ENCODE measurements at places on chromosomes 1 and 21.

GRCh38 chr1:172453153-172453545 is 9.3 kb upstream of the PIGC start:
- DNase-seq = no peak

DNA sequence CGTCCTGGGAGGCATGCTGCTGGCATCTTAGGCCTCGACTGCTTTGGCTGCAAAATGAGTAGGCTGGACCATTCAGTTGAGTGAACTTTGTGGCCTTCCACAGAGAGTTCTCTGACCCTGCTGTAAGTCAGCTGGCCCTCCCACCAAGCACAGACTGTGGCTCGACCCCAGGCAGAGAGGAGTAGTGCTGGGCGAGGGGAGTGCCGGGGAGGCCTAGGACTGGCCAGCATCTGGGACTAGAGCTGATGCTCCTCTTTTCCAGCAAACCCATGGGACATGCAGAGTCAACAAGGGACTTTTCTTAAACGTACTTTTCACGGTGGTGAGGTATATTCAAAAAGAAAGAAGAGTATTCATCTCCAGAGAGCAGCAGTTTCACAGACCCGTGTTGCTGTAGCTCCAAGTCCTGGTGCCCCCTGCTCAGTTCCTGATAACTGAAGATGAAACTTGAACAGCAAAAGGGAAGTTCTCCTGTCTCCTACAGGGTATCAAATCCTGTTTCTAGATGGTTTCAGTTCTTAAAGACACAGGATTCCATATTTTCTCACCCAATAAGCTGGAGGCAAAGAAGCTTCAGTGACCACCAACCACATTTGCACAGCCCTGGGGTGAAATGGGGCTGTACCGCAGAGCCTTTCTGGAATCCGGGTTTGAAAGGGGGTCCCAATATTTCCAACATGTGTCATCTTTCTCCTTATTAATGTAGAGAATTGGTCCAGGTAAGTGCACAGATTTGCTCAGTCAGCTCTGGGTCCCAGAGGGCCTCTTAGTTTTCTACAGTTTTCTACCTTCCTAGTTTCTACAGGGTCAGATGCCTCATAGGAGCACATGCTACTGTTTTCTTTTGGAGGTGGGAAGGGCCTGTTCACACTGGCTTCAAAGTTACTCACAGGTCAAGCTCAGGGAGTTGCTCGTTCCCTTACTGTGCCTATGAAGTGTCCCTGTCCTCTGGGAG is 20.9 kb downstream of the BATF3 start:
- DNase-seq = no peak

DNA sequence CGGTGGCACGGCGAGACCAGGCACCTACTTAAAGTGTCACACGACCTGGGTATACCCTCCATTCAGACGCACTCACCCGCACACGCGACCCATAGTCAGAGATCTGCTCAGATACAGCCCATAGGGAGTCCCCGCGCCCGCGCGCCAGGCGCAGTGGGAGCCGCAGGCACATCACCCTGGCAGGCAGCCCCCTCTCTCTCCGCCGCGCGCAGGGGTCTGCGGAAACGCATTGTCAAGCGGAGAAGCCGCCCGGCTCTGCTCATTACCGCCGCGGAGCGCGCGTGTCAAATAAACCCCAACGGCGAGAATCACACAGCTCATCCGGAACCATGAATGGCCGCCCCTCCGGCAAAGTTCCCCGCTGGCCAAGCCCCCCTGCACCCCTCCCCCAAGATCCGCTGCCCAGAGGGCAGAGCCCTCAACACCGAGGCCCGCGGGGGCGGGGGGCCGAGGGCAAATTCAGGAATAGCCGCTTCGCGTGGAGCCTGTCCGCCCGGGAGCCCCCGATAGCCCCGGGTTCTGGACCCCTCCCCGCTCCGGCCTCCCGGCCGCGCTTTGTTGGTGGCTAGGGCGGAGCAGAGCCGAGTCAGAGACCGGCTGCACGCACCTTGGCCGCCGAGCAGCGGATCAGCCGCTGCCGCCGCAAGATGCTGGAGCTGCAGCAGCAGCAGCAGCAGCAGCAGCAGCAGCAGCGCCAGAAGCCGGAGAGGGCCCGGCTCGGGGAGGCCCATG is 522 bp downstream of the LRP8 start:
- no peak for DNase-seq

DNA sequence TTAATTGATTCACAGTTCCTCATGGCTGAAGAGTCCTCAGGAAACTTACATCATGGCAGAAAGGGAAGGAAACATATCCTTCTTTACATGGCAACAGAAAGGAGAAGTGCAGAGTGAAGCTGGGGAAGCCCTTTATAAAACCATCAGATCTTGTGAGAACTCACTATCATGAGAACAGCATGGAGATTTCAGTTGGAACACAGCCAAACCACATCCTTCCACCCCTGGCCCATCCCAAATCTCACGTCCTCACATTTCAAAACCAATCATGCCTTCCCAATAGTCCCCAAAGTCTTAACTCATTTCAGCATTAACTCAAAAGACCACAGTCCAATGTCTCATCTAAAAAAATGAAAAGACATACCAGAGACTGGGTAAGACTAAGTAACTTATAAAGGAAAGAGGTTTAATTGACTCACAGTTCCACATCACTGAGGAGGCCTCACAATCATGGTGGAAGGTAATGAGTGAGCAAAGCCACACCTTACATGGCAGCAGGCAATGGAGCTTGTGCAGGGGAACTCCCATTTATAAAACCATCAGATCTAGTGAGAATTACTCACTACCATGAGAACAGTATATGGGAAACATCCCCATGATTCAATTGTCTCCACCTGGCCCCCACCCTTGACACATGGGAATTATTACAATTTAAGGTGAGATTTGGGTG is 105.2 kb downstream of the MRPL39 start:
- DNase-seq = peak; percentile 14

GRCh38 chr21:15437883-15438282 is 291.9 kb upstream of the USP25 start:
- DNase-seq = no peak

DNA sequence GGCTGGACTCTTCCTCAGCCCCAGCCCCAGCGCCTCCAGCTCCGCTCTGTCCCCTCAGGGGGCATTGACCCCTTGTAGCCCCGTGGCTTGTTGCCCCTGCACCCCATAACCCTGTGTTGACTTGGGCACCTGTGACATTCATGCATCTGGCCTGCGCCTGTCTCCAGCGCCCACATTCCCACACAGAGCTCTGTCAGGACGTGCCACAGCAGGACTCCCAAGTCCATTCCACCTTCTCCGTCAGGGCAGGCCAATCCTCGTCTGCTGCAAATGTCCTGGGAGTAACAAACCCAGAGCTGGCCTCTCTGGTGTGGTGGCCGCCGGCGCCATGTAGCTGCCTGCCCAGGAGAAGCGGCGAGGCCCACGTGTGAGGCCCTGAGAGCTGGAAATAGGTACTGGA is 60.6 kb downstream of the AGPAT3 start:
- peak; percentile 69 for DNase-seq

DNA sequence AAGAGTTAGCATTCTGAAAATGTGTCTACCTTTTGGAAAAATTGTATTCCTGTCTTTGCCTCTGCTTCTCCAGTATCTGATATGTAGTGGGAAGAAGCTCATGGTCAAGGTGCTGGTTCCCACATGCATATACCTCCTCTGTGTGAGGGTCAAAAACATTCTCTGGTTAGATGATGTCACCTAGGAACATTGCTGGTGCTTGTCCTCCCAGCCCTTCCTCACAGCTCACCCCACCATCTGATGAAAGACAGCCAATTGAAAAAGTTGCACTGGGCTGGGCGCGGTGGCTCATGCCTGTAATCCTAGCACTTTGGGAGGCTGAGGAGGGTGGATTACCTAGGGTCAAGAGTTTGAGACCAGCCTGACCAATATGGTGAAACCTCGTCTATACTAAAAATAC is 154.4 kb downstream of the NR5A2 start:
- DNase-seq = peak; percentile 90

DNA sequence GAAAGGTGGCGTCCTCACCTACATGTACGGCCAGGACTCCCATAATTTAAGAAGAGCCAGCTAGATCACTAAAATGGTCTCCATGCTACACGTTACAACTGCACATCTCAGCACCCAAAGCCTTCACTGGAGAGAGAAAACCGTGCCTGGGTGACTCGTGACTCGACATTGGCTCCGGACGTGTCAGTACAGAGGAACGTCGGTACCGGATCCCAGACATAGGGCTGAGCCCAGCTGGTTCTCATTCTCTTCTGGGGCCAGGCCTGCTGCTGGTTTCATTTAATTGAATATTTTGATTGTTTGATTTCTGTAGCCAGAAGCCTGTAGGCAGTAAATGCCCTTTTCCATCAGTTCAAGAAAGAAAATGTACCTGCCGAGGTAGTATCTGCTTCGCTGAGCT is 93.1 kb downstream of the HHIPL2 start:
- DNase-seq = peak; percentile 27

GRCh38 chr1:973459-974292 is 7.4 kb downstream of the PLEKHN1 start:
- no peak for DNase-seq

DNA sequence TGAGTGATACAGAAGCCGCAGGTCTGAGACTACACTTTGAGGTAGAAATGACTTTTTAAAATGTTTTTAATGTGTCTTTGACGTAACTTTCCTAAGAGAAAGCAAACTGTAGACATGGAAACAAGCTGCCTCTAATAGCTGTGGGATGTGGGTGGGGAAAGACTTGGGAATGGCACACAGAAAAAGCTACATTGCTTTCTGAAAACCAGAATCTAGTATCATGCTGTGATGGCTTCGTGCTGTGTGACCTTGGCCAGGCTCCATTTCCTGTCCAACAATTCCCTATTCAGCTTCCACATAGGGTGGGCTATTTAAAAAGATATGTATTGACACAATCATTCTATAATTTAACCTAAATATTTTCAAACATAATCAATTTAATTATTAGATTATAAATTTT is 909.1 kb downstream of the NCAM2 start:
- no peak for DNase-seq

DNA sequence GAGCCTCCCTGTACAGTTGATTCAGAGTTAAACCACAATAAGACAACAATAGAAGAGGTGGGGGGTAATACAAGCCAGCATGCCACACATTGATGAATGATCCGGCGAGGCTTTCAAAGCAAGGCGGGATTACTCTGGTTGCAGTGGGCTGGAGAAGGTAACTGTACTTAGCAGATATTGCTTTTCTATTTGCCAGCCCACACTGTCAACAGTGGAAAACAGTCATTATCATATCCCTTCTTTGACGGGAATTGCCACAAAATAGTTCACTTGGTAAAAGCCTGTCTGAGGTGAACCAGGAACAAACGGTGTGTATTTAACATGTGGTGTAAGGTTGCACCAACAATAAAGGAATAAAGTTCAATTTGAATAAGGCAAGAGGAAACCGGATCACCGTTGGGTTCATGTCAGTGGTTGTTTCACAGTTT is 5.8 kb upstream of the KCNJ15 start:
- no peak for DNase-seq

- DNase-seq = no peak
Observed at GRCh38 chr1:75338616-75339483, 204.7 kb downstream of the LHX8 start.

DNA sequence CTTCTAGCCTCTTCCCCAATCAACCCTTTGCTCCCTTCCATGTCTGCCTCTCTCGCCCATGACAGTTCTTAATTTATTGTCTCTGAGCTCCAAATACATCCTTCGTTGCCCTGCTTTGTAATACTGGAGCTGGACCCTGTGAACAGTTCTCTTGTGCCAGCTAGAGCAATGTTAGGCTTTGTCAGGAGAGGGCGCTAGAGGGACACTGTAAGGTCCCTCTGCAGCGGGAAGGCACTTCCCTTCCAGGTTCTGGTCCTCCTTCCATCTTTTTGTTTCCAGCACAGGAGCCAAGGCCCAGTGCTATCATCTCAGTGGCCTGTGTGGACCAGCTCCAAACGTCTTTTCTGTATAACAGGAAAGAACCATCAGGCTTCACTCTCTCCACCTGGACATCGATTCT is 95.9 kb downstream of the PTPRU start:
- peak; percentile 26 for DNase-seq

DNA sequence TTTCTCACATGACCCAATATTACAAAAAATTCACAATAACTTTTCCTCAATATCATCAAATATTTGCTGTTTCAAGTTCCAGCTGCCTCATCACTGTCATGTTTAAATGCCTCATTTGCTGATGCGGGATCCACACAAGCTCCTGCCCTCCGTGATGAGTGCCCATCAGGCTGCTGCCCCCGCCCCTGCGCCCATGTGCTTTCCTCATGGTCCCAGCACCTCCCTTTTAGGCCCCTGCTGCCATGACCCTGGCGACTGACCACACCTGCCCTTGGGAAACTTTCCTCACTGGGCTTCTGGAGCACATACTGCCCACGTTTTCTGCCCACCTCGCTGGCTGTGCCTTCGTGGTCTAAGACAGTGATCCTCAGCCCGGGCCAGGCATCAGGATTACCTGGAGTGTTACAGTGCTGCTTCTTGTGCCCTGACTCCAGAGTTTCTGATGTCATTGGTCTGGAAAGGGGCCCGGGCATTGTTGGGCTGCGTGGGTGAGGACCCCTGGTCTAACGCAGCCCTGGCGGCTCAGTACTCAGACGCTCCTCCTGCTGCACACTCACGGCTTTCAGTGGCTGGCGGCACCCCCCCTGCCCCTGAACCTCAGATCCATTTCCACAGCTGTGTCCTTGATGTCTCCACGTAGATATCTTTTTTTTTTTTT is 20.5 kb downstream of the PLEKHM2 start:
- DNase-seq = no peak

- no peak for DNase-seq
Observed at GRCh38 chr1:205693421-205693991, 13.2 kb upstream of the SLC45A3 start.

GRCh38 chr1:188706742-188707141 is 1770.9 kb downstream of the BRINP3 start:
- peak; percentile 96 for DNase-seq

Data from bronchial epithelial cell (primary cell).